ENCODE measurements at places on chromosomes 3 and 15. TPM values are rescaled to one million over a fixed set of nuclear protein-coding genes. Genes with fewer than 3 reads are reported as not detected.

GRCh38 chr15:57298204-57298603, 78.1 kb upstream of the CGNL1 start:
- no peaks in the 10 kb centered on the region for H3K27me3 ChIP-seq
- no peaks in the 10 kb centered on the region for H3K36me3 ChIP-seq
- no peak overlapping the region for H3K27ac ChIP-seq
- no peaks in the 10 kb centered on the region for H3K4me1 ChIP-seq
- H3K4me3 ChIP-seq: no peak overlapping the region
- no peak for DNase-seq

DNA sequence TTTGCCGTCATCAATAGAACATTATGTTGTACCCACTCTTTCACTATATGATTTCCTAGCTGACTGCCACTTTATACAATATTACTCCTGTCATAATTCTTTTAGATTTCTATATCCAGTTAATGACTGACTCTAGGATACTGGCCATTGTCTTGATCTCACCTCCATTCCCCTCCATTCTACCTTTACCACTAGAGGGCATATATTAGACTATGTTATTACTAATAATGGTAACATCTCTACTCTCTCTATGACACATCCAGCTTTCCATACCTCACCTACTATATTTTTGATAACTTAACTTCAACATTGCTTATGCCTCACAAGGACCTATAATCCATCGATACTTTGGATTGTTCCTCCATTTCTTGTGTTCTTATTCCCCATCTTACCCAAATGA, 31.4 kb upstream of the POU1F1 start:
- H3K36me3 ChIP-seq: no peaks in the 10 kb centered on the region
- no peak for DNase-seq
- no peaks in the 10 kb centered on the region for H3K4me1 ChIP-seq
- H3K27me3 ChIP-seq: no peaks in the 10 kb centered on the region

- H3K27ac ChIP-seq: no peak overlapping the region
- H3K36me3 ChIP-seq: no peaks in the 10 kb centered on the region
- H3K27me3 ChIP-seq: no peaks in the 10 kb centered on the region
- DNase-seq: no peak
- H3K4me1 ChIP-seq: no peaks in the 10 kb centered on the region
Observed at GRCh38 chr3:130835483-130835882, 58.4 kb upstream of the ATP2C1 start.

DNA sequence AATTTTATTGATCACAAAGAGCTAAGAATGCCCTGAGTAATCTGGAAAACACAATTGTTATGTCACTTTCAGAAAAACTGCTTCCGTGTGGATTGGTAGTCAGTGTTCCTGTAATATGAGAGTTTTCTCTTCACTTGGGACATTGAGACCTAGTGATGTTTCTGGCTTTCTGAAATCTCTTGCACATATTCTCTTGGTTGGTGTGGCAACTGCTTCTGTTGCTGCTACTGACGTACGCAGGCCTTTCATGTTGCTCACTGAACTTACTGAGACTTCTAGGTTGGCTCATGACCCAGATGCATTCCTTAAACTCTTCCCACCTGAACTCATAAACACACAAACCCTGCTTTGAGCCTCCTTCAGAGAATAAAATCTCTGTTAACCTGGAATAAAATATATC, 175.0 kb upstream of the PFN2 start:
- no peak overlapping the region for H3K4me3 ChIP-seq
- no peaks in the 10 kb centered on the region for H3K4me1 ChIP-seq
- no peaks in the 10 kb centered on the region for H3K27me3 ChIP-seq
- no peaks in the 10 kb centered on the region for H3K36me3 ChIP-seq
- no peak for DNase-seq
- H3K27ac ChIP-seq: no peak overlapping the region

- no peaks in the 10 kb centered on the region for H3K36me3 ChIP-seq
- no peak overlapping the region for H3K4me3 ChIP-seq
- no peak for DNase-seq
- H3K4me1 ChIP-seq: peaks cover 27% of the 10 kb centered on the region
- no peaks in the 10 kb centered on the region for H3K27me3 ChIP-seq
Observed at GRCh38 chr3:46272028-46272451, 29.8 kb downstream of the CCR3 start.

GRCh38 chr3:207973-208372, 11.4 kb downstream of the CHL1 start:
- no peaks in the 10 kb centered on the region for H3K27me3 ChIP-seq
- H3K4me3 ChIP-seq: no peak overlapping the region
- no peak overlapping the region for H3K27ac ChIP-seq
- H3K4me1 ChIP-seq: no peaks in the 10 kb centered on the region
- no peak for DNase-seq

GRCh38 chr3:108293858-108294257, 2.5 kb upstream of the HHLA2 start:
- no peak overlapping the region for H3K4me3 ChIP-seq
- H3K36me3 ChIP-seq: no peaks in the 10 kb centered on the region
- DNase-seq: no peak
- no peak overlapping the region for H3K27ac ChIP-seq
- peaks cover 17% of the 10 kb centered on the region for H3K4me1 ChIP-seq

DNA sequence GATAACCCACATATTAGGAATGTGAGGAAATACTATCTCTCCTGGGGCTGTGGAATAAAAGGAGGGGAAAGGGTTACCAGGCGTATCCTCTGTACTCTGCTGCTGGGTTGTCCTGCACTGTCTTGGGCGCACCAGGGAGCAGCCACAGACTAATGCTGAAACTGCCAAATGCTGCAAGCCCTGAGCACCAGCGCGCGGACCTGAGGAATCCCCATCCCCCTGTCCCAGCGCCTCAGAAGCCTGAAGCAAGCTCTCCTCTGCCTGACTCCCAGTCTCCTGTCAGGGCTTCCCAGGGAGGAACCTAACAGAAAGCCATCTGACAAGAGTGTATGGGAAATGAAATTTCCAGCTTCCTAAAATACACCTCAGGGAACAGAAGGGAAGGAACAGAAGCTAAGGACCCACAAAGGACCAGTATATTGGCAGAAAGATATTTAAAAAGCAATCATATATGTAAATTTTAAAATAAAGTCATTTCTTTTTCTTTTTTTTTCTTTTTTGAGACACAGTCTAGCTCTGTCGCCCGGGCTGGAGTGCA, 158.3 kb upstream of the C2CD4B start:
- no peaks in the 10 kb centered on the region for H3K27me3 ChIP-seq
- H3K4me1 ChIP-seq: no peaks in the 10 kb centered on the region
- no peak overlapping the region for H3K27ac ChIP-seq

DNA sequence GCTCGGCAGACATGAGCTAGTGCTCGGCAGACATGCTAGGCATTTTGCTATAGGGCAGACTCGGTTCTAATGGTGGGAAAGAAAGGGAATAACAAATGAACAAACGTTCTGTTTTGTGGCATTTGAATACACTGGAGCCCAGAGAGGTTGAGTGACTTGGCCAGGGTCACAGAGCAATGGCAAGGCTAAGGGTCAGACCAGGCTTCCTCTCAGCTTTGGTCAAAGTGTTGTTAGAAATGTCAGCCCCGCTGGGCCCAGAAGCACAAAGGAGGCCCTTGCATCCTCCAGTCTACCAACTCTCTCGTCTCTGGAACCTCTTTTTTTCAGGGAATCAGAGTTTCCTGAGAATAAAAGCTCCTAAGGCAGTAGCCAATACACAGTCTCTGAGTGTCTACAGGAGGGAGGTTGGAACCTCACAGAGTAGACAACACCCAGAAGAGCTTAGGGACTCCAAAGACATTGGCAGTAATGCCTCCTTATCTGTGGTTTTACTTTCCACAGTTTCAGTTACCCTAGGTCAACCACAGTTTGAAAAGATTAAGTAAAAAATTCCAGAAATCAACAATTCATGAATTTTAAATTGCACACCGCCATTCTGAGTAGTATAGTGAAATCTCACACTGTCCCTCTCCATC, 47.3 kb downstream of the SSUH2 start:
- no peaks in the 10 kb centered on the region for H3K4me1 ChIP-seq
- no peaks in the 10 kb centered on the region for H3K27me3 ChIP-seq
- no peak overlapping the region for H3K27ac ChIP-seq
- no peaks in the 10 kb centered on the region for H3K36me3 ChIP-seq
- H3K4me3 ChIP-seq: no peak overlapping the region

DNA sequence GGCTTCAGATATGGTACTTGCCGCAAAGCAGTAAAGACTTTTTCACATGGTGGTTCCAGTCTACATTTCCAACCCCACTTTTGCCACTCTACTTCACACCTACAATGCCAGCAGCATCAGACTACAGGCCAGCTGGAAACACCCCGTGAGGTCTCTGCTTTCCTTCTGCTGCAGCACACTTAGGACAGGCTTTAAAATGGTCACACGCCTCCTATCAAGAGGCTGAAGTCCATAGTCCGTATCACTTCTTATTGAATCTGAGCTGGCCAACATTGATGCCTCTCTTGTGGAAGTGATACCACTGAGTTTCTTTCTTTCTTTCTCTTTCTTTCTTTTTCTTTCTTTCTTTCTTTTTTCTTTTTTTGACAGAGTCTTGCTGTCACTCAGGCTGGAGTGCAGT, 59.8 kb downstream of the ZNF860 start:
- no peak overlapping the region for H3K4me3 ChIP-seq
- H3K27ac ChIP-seq: no peak overlapping the region
- H3K27me3 ChIP-seq: no peaks in the 10 kb centered on the region
- no peaks in the 10 kb centered on the region for H3K36me3 ChIP-seq
- H3K4me1 ChIP-seq: no peaks in the 10 kb centered on the region

GRCh38 chr3:44206261-44206660, 35.4 kb upstream of the TOPAZ1 start:
- peaks cover 18% of the 10 kb centered on the region for H3K4me1 ChIP-seq
- H3K4me3 ChIP-seq: no peak overlapping the region
- H3K36me3 ChIP-seq: no peaks in the 10 kb centered on the region
- no peak overlapping the region for H3K27ac ChIP-seq
- no peak for DNase-seq

GRCh38 chr3:29511701-29512100, 230.8 kb downstream of the RBMS3 start:
- H3K4me3 ChIP-seq: no peak overlapping the region
- H3K36me3 ChIP-seq: no peaks in the 10 kb centered on the region
- no peak overlapping the region for H3K27ac ChIP-seq

DNA sequence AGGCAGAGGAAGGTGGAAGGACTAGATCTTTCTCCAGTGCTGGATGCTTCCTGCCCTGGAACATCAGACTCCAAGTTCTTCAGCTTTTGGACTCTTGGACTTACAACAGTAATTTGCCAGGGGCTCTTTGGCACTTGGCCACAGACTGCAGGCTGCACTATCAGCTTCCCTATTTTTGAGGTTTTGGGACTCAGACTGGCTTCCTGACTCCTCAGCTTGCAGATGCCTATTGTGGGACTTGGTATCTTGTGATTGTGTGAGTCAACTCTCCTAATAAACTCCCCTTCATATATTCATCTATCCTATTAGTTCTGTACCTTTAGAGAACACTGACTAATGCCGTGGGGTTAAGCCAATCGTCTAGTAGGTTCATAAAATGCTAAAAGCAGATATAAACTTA, 8.8 kb upstream of the B3GNT5 start:
- no peak for DNase-seq
- no peak overlapping the region for H3K4me3 ChIP-seq
- H3K27me3 ChIP-seq: no peaks in the 10 kb centered on the region
- H3K4me1 ChIP-seq: no peaks in the 10 kb centered on the region
- H3K27ac ChIP-seq: no peak overlapping the region

DNA sequence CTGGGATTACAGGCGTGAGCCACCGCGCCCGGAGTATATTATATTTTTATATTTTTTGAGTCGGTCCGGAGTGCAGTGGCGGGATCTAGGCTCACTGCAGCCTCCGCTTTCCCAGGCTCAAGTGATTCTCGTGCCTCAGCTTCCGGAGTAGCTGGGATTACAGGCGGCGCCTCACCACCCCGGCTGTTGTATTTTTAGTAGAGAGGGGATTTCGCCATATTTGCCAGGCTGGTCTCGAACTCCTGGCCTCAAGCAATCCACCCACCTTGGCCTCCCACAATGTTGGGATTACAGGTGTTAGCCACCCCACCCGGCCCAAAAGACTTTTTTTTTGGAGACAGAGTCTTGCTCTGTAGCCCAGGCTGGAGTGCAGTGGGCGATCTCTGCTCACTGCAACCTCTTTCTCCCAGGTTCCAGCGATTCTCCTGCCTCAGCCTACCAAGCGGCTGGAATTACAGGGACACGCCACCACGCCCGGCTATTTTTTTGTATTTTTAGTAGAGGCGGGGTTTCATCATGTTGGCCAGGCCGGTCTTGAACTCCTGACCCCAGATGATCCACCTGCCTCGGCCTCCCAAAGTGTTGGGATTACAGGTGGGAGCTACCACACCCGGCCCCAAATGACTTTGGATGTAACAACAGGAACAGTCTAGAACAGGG, 1.0 kb downstream of the ZNF589 start:
- no peak for DNase-seq
- peaks cover 14% of the 10 kb centered on the region for H3K4me1 ChIP-seq
- peak overlapping the region; percentile 79 for H3K27ac ChIP-seq
- H3K36me3 ChIP-seq: no peaks in the 10 kb centered on the region
- H3K27me3 ChIP-seq: no peaks in the 10 kb centered on the region

DNA sequence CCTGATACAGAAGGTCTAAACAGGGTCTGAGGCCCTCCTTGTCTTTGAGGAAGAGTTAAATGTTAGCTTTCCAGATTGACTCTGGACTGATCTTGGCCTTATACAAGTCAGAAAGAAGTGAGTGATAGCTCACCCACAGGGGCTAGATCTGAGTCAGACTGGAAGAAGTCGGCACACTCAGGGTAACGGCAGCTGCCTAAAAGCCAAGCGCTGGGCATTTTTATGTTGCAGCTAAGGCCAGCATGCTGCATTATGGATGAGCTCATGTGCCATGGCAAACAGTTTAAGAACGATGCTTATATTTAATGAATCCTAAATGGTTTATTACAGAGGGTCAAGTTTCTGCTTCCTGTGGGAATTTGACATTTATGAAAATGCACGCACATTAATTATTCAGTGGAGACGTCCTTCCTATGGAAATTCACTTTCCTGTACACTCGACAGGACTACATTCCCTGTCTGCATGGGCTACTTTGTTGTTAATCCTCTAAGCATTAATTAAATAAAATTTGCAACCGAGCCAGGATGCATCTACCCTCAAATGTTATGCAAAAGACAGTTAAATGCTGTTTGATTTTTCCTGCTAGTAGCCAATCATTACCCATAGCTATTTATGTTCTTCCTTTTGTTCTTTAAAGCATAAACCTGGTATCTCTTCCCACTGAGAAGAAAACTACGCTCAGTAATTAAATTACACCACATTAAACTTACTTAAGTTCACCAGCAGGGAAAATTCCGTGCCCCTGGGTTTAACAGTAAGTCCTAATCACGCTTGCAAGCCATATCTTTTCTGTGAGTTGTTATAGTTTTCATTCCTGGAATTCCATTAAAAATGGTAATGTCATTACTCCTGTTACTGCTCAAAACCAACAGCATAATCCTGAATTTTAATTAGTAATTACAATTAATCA, 762.7 kb upstream of the CFAP20DC start:
- no peaks in the 10 kb centered on the region for H3K4me1 ChIP-seq
- no peak for DNase-seq
- no peaks in the 10 kb centered on the region for H3K27me3 ChIP-seq
- no peak overlapping the region for H3K4me3 ChIP-seq
- peaks cover 20% of the 10 kb centered on the region for H3K36me3 ChIP-seq

GRCh38 chr3:102036017-102036416, 186.7 kb downstream of the NFKBIZ start:
- no peak overlapping the region for H3K27ac ChIP-seq
- no peak overlapping the region for H3K4me3 ChIP-seq
- DNase-seq: no peak
- no peaks in the 10 kb centered on the region for H3K4me1 ChIP-seq
- H3K27me3 ChIP-seq: no peaks in the 10 kb centered on the region
- no peaks in the 10 kb centered on the region for H3K36me3 ChIP-seq

The TNFSF10 gene
- 10.8 TPM for total RNA-seq

The C15orf39 gene
- total RNA-seq: 79.4 TPM

The KLHL40 gene
- total RNA-seq: not detected

The MUC20 gene
- 12.2 TPM for total RNA-seq

The ZCWPW2 gene
- total RNA-seq: 0.61 TPM

The RNU6-1 gene
- total RNA-seq: not detected
